Natural killer cell (primary cell): ENCODE measurements at places on chromosomes 3 and 15. TPM values are rescaled to one million over a fixed set of nuclear protein-coding genes. Genes with fewer than 3 reads are reported as not detected.

Gene INSYN1
- total RNA-seq = not detected

Gene P3H2
- total RNA-seq = 0.64 TPM

DNA sequence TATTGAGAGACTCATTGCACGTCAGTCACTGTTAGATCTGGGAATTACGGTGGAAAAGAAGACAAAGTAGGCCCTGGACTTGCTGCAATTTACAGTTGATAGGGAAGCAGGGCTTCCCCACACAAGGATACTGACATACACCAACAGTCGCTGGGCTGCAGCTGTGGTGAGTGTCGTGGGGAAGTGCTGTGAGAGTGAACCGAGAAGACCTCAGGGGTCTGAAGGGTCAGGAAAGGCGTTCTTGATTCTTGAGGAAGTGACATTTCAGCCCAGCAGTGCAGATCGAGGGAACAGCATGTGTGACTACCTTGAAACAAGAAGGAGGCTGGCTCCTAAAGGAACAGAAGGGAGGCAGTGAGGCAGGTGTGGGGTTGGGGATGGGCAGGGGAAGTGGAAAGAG is 22.5 kb downstream of the MYZAP start:
- H3K4me3 ChIP-seq = no peak overlapping the region
- H3K27ac ChIP-seq = no peak overlapping the region
- H3K36me3 ChIP-seq = no peaks in the 10 kb centered on the region

- no peak for DNase-seq
- H3K4me1 ChIP-seq = peaks cover 16% of the 10 kb centered on the region
- H3K4me3 ChIP-seq = no peak overlapping the region
- H3K27ac ChIP-seq = no peak overlapping the region
- H3K36me3 ChIP-seq = no peaks in the 10 kb centered on the region
These were observed 76.8 kb upstream of the KLHL25 start for GRCh38 chr15:85871545-85871944.

GRCh38 chr3:151219056-151219455 is 16.0 kb upstream of the GPR171 start:
- H3K27ac ChIP-seq = no peak overlapping the region
- no peaks in the 10 kb centered on the region for H3K27me3 ChIP-seq
- no peaks in the 10 kb centered on the region for H3K4me1 ChIP-seq
- no peak overlapping the region for H3K4me3 ChIP-seq
- DNase-seq = no peak

- peaks cover 2% of the 10 kb centered on the region for H3K27me3 ChIP-seq
- no peak overlapping the region for H3K4me3 ChIP-seq
- H3K36me3 ChIP-seq = no peaks in the 10 kb centered on the region
- DNase-seq = no peak
- no peaks in the 10 kb centered on the region for H3K4me1 ChIP-seq
These were observed 89.0 kb downstream of the DHX36 start for GRCh38 chr3:154235330-154235729.

Gene TMC3
- not detected for total RNA-seq

DNA sequence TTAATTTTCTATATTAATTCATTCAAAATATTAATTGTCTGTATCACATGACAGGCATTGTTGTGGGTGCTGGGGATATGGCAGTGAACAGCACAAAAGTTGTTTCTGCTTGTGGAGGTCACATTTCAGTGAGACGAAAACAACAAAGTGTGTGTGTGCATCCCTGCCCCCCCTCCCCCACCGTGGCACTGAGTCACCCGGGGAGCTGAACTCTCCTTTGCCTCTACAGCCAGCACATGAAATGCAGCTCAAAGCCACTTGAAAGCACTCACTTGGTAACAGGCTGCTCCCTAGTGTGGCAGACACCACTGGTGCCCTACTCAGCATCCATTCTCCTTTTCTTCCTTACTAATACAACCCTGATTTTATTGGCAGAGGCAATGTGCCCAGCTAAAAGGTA is 16.9 kb upstream of the SCAMP5 start:
- peak; percentile 16 for DNase-seq
- no peak overlapping the region for H3K4me3 ChIP-seq
- H3K36me3 ChIP-seq = no peaks in the 10 kb centered on the region
- H3K4me1 ChIP-seq = no peaks in the 10 kb centered on the region
- H3K27me3 ChIP-seq = no peaks in the 10 kb centered on the region
- no peak overlapping the region for H3K27ac ChIP-seq

GRCh38 chr15:69983696-69984265 is 113.9 kb downstream of the TLE3 start:
- no peaks in the 10 kb centered on the region for H3K27me3 ChIP-seq
- no peaks in the 10 kb centered on the region for H3K36me3 ChIP-seq
- no peaks in the 10 kb centered on the region for H3K4me1 ChIP-seq
- no peak overlapping the region for H3K4me3 ChIP-seq
- no peak for DNase-seq

GRCh38 chr3:117308353-117308752 is 598.8 kb downstream of the TUSC7 start:
- H3K27ac ChIP-seq = no peak overlapping the region
- no peaks in the 10 kb centered on the region for H3K27me3 ChIP-seq
- no peak overlapping the region for H3K4me3 ChIP-seq
- no peaks in the 10 kb centered on the region for H3K4me1 ChIP-seq
- no peak for DNase-seq
- no peaks in the 10 kb centered on the region for H3K36me3 ChIP-seq

Gene IGSF10
- total RNA-seq = not detected

- peak; percentile 90 for DNase-seq
- no peaks in the 10 kb centered on the region for H3K27me3 ChIP-seq
- no peaks in the 10 kb centered on the region for H3K36me3 ChIP-seq
These were observed at the start of gene FAM98B for GRCh38 chr15:38453971-38454695. FAM98B (plus strand) TSS chr15:38454127; CDS start chr15:38454162, 35 bp downstream.

- no peak for DNase-seq
- H3K4me3 ChIP-seq = no peak overlapping the region
- H3K27me3 ChIP-seq = no peaks in the 10 kb centered on the region
- H3K4me1 ChIP-seq = no peaks in the 10 kb centered on the region
These were observed 18.7 kb downstream of the CHST14 start for GRCh38 chr15:40489274-40490175.
